ENCODE measurements at places on chromosomes 5 and 9.

GRCh38 chr9:95343725-95344287 is 26.3 kb upstream of the FANCC start:
- no peak for DNase-seq

DNA sequence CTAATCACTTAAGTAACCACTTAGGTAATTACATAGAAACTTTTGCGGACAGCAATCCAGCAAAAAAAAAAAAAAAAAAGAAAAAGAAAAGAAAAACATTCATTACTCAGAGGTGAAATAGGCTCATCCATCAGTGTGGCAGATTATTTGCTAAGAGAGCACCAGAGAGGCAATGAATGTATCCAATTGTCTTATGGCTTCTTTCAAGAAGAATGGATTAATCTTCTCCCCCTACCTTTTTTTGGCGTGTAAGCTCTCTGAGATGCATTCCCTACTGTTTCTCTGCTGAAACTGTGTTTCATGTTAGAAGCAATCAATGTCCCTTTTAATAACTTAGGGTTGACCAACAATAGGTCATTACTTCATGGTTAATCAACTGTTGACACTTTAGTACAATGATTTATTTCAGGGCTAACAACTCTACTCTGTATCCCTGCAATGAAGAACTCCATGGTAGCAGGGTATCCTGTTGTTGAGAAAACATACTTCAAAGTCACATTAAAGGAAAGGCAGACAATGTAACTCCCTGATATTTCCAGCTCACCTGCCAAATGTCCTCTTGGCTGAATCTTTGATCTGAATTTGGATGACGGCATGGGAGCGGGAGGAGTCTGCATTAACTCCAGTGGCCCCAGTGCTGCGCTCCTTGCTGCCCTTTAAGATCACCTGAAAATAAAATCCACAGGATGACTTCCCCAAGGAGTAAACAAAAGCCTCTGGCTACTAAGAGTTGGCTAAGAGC is 57.6 kb downstream of the KIF24 start:
- DNase-seq: no peak

DNA sequence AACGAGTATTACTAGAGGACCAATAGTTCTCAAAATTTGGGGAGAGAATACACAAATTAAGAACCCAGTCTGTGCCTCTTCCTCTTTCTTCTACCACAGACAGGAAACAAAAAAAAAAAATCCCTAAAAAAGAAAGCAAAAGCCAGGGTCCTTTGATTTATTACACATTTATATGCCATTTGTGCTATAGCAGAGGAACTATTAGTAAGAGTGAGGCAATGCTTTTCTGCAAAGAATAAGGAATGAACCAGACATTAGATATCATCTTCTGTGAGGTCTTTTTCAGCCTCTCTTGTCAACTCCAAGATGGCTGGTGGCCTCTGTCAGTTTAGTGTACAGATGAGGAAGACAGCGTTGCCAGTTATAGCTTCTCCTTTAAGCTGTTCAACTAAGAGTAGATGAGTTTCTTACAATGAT is 127.6 kb downstream of the RFX3 start:
- no peak for DNase-seq

- no peak for DNase-seq
Observed at GRCh38 chr5:179314606-179315355, 30.5 kb downstream of the ADAMTS2 start.

GRCh38 chr5:1541702-1542400 is 18.1 kb upstream of the LPCAT1 start:
- no peak for DNase-seq

- no peak for DNase-seq
Observed at GRCh38 chr5:40206030-40206429, 473.7 kb upstream of the PTGER4 start.

- no peak for DNase-seq
Observed at GRCh38 chr5:35197351-35197750, 32.9 kb downstream of the PRLR start.

GRCh38 chr5:39654715-39655114 is 229.9 kb upstream of the DAB2 start:
- DNase-seq: no peak

- no peak for DNase-seq
Observed at GRCh38 chr5:117947836-117948235, 1040.5 kb downstream of the DTWD2 start.

DNA sequence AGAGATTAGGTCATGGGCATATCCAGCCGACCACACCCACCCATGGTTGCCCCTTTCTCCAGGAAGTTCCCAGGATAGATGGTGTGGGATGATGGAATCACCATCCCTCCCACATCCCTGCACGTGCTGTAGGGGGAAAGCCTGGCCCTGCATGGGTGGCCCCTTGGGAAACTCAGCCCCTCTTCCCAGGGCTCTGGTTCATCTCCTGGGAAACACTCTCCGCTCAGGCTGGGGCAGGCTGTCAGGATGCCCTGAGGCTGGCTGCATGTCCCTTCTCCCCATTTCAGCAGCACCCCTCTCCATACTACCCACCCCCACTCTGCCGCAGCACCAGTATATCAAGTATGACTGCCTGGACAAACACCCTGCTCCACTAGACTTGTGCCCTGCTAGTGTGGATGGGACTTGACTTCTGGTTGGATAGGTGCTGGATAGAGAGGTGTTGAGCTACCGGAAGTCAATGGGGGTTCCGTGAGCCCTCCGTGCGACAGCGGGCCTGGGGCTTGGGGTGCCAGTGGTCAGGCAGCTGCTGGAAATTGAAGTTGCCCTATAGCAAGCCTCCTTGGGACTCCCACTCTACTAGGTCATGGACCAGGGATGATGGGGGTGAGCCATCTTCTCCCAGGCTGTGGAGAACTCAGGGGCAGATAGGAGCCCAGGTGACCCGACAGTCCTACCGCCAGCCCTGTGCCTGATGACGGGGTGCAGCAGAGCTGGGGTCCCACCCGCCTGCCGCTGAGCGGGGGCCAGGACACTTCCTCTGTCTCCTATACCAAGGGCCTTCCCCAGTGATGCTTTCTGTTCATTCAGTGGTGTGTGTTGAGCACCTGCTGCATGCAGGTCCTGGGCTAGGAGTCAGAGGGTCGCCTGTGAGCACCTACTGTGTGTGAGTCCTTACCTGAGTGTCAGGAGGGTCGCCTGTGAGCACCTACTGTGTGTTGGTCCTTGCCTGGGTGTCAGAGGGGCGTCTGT is 69.4 kb upstream of the COL5A1 start:
- DNase-seq: no peak

DNA sequence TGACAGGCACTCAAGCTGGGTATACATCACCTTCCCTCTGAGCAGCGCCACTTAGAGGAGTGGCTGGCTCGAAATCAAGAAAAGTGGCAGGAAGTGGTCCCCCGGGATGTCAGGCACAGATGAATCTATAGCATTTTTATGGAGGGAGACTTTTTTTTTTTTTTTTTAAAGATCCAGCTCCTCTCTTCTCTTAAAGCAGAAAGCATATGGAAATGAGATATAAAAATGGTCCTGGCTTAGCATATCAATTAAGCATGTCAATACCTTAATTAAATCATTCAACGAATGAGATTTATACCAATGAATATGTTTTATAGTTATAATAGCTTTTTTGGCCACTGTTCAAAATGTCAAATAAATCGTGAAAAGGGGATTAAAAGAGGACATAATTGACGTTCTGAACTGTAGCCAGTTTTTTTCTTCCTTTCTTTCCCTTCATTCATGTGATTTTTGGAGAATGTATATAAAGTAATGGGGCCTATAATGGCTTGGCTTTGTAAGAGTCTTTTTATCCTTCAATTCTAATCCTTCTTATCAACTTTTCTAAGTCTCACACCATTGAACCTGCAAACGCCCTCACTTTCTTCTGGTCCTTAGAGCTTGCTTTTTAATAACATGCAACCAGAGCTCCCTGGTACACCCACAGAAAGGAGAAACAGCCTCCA is 319.2 kb upstream of the PANK3 start:
- DNase-seq: no peak

DNA sequence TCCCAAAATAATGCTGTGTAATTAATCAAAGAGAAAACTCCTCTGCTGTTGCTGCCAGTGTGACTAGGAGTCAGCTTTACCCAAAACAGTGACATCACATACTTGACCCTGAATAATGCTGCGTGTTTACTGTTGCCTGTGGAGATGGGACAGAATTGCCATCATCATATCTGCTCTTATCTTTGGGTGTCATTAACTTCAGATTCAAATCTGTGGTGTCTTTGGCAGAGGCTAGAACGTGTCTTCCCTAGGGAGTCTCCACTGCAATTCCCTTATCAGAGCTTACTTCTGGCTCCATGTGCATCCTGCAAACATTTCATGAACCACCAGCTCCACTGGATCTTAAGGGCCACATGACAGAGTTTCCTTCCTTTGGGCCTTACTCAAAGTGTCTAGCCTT is 88.9 kb upstream of the MRPS30 start:
- DNase-seq: no peak
